Activated naive CD4-positive, alpha-beta T cell treated with anti-CD3 and anti-CD28 coated beads, Interleukin-2, amount 10 ng/mL, durations not matched to agents 7 days and 5 days (primary cell): ENCODE measurements at places on chromosomes 2 and 18.

GRCh38 chr2:71785516-71785981 lies 332.2 kb downstream of the DYSF start:
- no peak for DNase-seq

- DNase-seq, result no peak
Observed at GRCh38 chr2:205461169-205461568, 221.1 kb upstream of the NRP2 start.

DNA sequence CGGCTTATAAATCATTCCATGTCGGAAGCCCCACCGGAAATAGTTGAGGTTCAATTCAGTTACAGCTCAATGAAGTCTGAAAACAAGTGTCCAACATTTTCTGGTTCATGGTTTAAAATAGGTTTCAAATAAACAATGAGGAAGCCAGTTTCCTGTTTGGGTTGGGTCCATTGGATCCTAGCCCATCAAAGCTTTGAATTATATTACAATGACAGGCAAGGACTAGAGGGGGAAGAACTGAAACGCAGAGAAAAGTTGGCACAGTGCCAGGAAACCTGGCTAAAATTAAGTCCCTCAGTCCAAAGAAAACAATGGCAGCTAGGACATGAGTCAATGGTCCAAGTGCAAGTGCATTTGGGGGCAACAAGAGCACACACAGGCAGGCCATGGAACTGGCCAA lies 32.0 kb downstream of the SLC14A1 start:
- no peak for DNase-seq

DNA sequence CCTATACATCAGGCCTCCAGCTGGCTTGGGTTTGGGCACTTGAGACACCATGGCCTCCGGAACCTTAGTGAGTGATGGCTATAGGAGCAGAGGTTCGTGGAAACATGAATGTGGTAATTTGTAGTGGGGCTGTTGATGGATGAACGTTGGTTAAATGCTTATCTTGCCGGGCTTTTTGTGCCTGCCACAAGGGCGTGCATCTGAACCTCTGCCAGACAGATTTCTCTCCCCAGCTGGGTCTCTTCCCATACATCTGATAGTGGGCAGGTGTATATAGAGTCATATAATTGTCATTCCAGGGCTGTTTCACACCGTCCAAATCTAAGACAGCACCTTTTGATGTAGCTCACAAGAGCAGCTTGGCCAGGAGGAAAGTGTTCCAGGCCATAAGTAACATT lies 14.7 kb downstream of the LAMA3 start:
- DNase-seq, result no peak

DNA sequence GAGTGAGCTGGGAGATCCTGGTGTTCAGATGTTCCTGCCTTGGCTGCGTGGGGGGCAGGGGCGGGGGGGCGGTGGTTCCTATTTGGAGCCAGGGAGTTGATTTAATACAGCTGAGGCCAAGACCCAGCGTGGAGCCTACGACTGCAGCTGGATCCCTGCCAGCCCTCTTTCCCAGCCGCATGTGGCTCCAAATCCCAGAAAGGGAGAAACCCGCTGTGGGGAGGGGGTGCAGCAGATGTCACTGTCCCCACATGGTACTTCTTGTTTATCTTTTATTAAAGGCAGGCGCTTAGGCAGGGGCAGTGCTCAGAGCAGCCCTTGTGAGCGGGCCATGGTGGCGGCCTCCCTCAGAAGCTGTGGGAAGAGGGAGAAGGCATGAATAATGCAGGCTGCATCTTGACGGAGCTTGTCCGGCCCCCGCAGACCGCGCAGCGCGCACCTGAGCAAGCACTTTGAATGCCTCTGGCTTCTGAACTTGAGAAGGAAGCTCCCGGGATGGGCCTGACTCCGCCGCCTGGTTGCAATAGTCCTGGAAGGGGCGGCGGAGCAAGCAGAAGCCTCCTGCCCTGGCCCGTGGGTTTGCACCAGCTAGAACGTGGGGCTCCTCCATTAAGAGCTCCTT lies 112.1 kb downstream of the GLI2 start:
- no peak for DNase-seq
